Activated CD4-positive, alpha-beta T cell treated with anti-CD3 and anti-CD28 coated beads for 4 hours (primary cell): ENCODE measurements at places on chromosomes 12 and 14.

GRCh38 chr14:100568164-100568997, 18.8 kb downstream of the BEGAIN start:
- DNase-seq: no peak

DNA sequence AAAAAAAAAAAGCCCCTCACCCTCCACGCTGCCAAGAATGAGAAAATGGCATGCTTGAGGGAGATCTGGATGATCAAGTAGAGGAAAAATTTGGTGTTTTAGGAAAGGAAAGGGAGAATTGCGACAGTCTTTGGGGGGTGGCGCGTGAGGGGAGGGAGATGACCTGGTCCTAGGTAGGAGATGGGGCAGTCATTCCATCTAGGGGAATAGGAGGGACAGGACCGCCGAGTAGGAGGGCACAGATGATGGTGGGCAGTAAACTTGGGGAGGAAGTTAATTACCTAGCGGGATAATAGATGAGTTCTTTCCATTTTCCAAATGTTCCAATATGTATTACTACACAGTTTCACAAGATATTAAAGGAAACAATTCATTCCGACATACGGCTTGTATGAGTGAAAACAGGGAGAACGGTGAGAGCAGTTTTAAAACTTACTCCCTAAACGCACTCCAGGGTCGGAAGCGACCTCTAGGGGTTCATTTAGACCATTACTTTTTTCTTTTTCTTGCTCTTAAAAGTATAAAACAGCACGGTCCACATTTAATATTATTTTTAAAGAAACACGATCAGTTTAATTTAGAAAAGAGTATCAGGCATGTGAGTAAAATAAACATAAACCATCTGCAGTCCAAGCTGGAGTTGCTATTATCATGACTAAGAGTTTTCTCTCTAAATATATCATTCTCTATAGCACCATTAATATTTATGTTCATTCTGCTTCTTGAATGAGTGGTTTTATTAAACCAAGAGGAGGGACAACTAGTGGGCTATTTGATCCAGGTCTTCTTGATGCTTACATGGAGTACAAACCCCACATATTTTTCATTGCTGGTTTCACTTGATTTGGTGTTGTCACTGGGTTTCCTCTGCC, 3.0 kb upstream of the FNTB start:
- DNase-seq: peak; percentile 28

GRCh38 chr12:4169959-4170358, 103.6 kb upstream of the CCND2 start:
- DNase-seq: no peak

DNA sequence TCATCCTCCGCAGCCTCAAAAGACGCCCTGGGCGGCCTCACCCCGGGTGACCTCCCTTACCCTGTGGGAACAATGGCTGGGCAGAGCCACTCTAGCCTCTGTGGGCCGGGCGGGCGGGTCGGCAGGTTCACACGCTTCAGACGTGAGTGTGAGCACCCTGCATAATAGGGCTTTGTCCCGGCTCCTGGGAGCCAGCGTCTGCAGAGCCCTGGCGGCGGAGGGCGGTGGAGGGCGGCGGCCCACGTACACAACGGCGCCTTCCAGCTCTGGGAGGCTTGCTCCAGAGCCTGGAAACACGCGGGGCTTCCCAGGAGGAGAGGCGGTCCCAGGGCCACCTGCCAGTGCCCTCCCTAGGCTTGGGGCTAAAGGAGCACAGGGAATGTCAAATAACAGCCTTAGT, 205.6 kb downstream of the BCL11B start:
- no peak for DNase-seq

DNA sequence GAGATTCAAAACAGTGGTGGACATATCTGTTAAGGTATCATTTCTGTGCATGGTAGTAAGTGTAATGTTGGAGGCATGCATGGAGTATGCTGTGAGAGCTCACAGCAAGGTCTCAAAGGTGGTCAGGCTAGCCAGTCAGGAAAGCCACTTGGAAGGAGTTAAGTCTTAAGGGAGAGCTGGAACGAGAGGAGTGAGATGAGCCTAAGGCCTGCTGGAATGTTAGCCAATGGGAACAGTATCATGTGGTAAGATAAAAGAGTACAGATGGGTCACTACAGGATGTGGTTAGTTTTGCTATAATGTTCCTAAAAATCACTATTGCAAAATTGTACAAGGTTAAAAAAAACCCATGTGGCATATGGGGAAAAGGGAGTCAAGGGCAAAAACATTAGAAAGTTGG, 311.7 kb upstream of the E2F7 start:
- no peak for DNase-seq
